Left cardiac atrium (tissue), 4 donors: ENCODE measurements at places on chromosomes 16 and 17. TPM values are rescaled to one million over a fixed set of nuclear protein-coding genes. Genes with fewer than 3 reads are reported as not detected.

DNA sequence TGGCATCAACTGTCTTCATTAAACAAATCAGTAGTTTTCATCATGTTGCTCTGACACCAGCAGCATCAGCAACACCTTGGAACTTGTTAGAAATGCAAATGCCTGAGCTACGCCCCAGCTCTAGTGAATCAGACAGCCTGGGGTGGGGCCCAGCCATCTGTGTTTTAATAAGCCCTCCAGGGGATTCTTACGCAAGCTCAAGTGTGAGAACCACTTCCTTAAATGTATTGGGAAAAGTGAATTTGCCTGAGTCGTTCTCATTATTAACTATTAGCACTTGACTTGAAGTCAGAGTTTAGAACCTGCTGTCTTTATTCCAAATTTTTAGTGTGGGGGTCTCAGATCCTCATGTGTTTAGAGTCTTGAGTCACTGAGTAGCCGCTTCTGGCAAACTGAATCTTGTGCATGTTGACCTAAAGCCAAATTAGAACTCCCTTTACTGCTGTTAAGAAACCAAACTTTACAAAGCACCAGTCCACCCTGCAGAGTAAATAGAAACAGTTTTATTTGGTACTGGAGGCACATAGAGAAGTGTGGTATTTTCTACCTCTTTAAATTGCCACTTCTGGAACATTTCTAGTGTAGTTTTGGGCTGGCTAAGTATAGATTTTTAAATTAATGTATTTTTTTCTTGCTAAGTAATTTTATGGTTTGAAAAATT lies 137.4 kb upstream of the COX10 start:
- DNase-seq, result peak; percentile 71

- DNase-seq, result no peak
These were observed 43.3 kb downstream of the SALL1 start for GRCh38 chr16:51107742-51108141.

DNA sequence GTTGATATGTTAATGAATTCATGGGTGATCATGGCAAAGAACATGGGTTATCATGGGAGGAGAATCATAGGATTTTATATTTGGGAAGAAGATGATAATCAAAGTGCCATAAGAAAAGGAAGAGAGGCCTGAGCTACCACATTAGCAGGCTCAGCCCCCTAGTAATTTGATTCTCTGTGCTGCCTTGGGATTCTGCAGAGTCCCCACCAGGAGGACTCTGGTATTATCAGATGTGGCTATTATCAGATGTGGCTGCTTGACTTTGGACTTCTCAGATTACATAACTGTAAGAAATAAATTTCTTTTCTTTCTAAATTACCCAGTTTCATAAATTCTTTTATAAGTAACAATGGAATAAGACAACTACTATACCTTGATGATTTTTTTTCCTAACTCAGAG lies 137.6 kb downstream of the ITFG1 start:
- DNase-seq, result no peak

GRCh38 chr17:6913608-6914443 lies 82.0 kb upstream of the ALOX12 start:
- DNase-seq, result peak; percentile 78

GRCh38 chr16:10240854-10241613 lies 58.8 kb upstream of the GRIN2A start:
- no peak for DNase-seq

DNA sequence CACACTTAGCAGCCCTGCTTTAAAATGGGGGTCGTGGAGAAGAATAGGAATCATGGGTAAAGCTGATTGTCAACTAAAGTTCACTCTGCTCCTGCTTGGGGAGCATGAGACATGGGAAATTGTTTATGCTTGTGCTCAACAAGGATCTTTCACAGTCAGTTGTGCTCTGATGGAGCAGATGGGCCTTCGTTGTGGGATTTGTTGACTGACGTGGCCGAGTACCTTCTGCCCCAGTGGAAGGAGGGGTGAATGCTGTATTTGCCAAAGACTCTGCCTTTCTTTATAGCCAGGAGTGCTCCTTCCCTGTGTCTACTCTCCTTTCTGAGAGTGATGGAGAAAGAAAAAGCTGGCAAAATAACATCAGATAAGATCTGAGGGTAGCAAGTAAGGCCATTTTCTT lies 11.4 kb downstream of the ARSG start:
- DNase-seq, result no peak

DNA sequence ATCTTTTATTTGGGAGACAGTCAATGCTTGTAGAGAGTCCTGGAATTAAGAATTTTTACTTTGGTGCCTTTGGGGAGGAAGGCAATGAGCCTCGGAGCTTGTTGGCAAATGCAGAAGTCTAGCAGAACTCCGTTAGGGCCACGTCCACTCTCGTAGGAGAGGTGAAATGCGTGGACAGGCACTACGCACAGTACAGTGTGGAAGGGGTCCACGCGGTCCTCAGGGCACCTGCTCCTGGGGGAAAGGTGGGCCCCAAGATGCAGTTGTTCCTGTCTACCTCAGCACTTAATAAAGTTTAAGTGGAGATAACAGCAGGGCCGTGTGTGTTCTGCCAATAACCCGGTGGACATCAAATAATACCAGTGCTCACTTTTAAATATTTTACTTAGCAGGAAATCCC lies 1.8 kb downstream of the RAB11FIP3 start:
- no peak for DNase-seq

- no peak for DNase-seq
These were observed 147.0 kb downstream of the HS3ST4 start for GRCh38 chr16:25838724-25839186.

DNA sequence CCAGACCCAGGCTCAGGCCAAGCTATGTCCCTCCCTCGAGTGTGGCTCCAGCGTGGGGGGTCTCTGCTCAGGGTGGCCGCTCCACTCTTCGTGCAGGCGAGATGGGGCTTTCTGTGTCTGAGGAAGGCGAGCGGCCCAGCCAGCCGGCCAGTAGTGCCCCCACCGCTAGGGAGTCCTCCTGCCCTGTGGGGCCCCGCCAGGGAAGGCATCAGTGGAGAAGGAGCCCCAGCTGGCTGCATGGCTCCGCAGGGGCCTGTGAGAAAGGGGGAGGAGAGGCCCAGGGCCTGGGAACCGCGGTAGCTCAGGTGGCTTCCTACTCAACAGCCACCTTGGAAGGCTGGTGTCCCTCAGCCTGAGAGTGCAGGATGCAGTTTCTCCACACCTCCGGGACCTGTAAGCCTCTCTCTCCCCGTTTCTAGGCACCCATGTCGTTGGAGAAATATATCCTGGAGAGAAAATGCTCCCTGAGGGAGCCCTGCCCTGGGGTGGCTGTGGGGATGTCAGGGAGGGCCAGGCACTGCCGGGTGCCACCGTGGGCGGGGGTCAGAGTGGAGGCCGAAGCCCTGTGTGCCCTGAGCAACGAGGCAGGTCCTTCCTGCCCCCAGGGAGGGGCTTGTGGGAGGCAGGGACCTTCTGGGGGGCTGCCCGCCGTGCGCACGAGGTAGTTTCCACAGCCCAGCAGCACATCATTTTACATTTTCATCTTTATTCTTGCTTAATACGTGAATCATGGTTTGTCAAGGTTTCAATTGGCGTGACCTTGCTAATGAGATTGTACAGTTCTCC lies 3.3 kb downstream of the PIGQ start:
- DNase-seq, result no peak

- DNase-seq, result peak; percentile 17
These were observed 2.0 kb downstream of the CCDC102A start for GRCh38 chr16:57534337-57534880.

GRCh38 chr16:79659344-79659743 lies 58.8 kb upstream of the MAF start:
- no peak for DNase-seq

GRCh38 chr16:50594308-50595260 lies 46.4 kb downstream of the NKD1 start:
- DNase-seq, result no peak

DNA sequence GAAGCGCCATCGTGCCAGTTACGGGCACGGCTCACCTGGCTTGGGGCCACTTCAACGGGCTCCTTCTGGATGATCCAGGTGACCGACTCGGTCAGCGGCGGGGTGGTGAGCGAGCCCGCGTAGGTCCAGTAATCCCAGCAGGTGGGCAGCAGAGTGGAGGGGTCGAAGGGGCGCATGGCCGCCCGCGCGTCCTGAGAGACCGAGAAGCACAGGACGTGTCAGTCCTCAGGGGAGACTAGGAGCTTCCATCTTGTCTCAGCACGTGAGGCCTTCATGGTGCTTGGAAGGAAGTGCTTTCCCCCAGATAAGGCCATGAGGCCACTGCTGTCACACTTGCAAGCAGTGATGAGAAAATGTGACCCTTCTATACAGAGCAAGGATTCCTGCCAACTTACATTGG lies 22.5 kb upstream of the SLC7A5 start:
- DNase-seq, result no peak

- DNase-seq, result no peak
These were observed 63.7 kb upstream of the DHX40 start for GRCh38 chr17:59501690-59502089.

DNA sequence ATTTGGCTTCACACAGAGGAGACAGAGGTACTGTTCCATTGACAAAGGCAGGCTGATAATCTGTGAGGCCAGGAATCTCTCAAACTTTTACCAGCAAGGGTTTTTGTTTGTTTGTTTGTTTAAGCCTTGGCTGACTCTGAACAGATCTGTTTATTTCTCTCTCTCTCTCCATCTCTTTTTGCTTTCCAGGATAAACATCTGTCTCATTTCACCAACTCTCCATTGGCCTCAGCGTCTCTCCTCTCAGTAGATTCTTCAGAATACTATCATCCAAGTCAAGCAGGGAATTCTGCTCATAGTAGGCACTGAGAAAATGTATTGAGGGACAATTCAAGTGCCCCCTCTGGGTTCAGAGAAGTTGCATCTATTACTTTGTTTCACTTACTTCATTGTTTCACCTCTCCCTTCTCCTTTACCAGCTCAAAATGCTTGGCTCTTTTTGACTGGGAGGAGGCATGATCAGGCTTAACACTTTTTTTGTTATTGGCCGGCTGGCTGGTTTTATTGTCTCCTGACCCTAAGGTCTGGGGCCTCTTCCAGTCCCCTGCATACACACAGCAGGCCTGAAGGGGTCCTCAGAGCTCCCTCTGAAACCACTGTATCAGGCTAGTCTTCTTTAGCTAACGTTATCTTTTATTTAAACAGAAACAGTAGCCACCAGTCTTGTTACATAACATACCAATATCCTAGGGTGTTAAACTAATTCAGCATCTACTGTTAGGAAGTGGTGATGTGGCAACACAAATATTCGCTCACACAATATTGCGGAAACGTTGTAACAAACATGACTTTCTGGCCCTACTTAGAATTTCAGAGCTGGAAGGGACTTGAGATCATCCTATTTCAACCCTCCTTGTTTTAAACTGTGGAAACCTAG lies 2.0 kb upstream of the YPEL2 start:
- DNase-seq, result peak; percentile 65

GRCh38 chr17:67440277-67441051 lies 63.4 kb downstream of the PITPNC1 start:
- DNase-seq, result no peak

DNA sequence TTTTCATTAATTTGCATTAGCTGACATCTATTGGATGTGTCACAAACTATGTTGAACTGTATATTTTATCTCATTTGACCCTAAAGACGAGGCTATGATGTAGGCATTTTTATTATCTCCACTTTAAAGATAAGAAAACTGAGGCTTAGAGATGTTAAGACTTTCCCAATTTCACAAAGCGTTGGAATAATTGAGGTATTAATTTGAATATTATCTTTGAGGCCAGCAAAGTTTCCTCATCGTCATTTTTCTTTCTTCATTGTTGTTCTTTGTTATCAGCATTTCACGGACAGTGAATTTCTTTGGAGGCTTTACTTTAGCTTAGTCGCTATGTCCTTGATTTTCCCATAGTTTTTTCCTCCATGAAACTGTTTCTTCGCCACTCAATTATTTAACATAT lies 227.5 kb upstream of the MYOCD start:
- no peak for DNase-seq

TBC1D3B gene
- total RNA-seq, result 3.9 TPM

UTS2R gene
- total RNA-seq, result 0.32 TPM

PRSS53 gene
- total RNA-seq, result 1.1 TPM

GNG13 gene
- not detected for total RNA-seq

NPIPB13 gene
- total RNA-seq, result 3.2 TPM

TLCD2 gene
- 3.7 TPM for total RNA-seq

KRTAP1-5 gene
- not detected for total RNA-seq
